ENCODE measurements at places on chromosomes 7 and 10.

GRCh38 chr10:118473305-118473960 lies 122.0 kb downstream of the PRLHR start:
- DNase-seq, result no peak

DNA sequence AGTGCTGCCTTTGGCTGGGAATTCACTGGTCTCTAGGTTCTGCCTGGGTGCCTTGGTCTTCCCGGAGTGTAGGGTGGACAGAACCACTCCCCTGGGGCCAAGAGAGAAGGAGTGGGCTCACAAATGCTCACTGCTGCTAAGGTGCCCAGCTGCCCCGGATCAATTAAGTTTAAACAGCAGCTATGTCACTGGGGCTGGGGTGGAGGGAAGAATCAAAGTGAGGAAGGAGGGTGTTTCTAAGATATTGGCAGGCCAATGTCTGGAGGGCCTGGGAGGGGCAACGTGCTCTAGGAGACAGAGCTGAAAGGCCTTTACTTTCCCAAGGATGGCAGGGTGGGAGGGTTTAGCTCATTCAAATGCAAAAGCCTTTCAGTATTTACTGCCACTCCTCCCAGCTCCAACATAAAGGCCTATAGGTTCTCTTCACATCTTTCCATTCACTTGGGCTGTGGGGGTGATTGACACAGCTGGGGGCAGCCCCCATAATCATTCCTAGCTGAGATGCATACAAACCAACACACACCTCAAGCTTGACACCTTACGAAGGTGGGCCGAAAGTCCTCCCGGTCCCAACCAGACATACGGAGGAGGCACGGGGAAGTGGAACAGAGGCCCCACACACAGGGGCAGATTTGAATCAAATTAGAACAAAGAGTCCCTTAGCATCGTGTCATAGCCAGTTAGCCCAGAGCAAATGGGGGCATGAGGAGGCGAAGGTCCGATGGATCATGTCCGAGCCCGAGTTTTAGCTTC lies 108.0 kb upstream of the EFCAB10 start:
- no peak for DNase-seq

DNA sequence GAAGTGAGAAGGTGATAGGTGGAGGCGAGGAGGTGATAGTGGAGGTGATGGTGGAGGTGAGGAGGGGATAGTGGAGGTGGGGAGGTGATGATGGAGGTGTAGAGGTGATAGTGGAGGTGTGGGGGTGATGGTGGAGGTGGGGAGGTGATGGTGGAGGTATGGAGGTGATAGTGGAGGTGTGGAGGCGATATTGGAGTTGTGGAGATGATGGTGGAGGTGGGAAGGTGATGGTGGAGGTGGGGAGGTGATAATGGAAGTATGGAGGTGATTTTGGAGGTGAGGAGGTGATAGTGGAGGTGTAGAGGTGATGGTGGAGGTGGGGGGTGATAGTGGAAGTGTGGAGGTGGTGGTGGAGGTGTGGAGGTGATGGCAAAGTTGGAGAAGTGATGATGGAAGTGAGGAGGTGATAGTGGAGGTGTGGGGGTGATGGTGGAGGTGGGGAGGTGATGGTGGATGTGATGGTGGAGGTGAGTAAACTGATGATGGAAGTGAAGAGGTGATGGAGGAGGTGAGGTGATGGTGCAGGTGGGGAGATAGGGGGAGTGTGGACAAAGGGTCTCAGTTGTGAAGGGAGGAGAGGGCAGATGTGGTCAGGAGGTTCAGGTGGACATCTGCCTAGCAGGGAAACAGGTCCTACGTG lies 36.6 kb downstream of the ADCY1 start:
- DNase-seq, result no peak

- no peak for DNase-seq
Measured at GRCh38 chr7:99258501-99258900, 14.1 kb upstream of the MYH16 start.

- no peak for DNase-seq
Measured at GRCh38 chr7:142496545-142496991, 238.7 kb upstream of the PRSS58 start.

- DNase-seq, result no peak
Measured at GRCh38 chr7:27109466-27110185, 7.1 kb upstream of the HOXA2 start.

DNA sequence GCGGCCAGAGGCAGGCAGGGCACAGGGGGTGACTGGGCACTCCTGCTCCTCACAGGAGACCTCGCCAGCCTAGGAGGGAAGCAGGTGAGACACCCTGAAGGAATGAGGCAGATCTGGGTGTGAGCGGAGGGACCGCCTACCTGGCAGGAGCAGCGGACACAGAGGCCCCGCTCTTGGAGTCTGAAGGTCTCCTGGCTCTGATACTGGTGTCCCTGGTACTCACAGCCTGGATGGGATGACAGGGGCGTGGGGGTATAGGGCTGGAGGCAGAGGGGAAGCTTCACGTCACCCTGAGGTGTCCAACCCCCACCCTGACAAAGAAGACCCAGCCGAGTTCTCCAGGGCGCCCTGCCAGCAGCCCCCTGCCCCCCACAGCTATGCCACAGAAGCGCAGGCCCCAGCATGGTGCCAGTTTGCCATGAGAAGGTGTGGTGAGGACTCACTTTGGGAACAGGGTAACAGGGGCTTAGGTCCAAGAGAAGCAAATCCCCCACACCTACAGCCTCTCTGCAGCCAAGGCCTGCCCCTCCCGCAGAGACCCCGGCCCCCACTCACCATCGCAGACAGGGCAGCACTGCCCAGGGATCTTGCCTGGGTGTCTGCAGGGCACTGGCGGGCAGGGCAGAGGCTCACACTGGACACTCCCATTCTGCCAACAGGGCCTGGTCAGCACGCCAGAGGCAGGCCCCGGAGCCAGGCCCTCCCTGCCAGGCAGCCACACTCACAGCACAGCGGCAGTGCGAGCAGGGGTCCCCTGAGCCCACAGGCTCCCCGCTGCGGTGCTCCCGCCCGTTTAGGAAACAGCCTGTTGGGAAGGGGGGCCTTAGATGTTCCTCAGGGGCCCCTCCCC lies 17.0 kb downstream of the KCP start:
- DNase-seq, result no peak

DNA sequence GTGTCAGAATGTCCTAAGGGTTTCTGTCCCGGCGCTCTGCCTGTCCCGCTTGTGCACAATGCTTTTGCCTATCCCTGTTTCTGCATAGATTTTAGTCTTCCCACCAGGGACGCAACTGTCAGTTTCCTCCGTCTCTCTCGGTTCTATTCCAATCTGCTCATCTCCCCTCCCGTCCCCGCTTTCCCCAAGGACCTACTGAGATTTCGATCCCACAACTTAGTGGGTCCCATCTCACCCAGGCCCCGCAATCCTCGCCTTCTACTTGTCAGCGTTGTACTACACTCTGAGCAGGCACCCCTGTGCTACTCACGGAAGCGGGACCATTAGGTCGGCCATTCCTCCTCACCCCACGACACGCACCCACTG lies 519 bp upstream of the ZNF655 start:
- DNase-seq, result no peak

GRCh38 chr7:117084286-117084685 lies 131.0 kb downstream of the ST7 start:
- DNase-seq, result no peak

DNA sequence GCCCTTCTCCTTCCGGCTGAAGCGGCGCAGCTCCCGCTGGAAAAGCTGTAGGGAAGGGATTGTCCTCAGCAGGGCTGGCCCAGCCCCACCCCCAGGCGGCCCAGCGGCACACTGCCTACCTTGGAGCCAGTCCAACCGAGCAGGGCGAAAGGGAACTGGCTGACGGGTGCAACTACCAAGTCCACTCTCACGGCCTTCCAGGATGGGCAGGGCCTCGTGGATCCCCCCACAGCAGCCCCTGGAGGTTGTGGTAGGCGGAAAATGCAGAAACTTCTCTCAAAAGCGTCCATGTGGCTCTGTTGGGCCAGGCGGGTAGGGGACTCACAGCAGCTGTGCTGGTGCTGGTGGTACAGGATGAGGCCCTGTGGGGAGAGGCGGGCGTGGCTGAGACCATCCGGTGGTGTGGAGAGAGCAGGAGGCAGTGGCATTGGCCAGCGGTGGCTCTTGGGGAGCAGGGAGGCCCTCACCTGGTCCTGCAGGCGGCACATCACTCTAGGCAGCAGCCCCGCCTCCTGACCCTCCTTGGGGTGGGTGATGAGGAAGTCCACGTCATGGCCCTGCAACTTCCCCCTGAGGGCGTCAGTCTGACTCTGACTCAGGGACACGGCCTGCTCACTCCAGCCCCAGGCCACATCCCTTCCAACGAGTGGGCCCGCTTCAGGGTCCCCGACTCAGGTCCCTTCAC lies 8.4 kb upstream of the PGAM2 start:
- DNase-seq, result peak; percentile 24

DNA sequence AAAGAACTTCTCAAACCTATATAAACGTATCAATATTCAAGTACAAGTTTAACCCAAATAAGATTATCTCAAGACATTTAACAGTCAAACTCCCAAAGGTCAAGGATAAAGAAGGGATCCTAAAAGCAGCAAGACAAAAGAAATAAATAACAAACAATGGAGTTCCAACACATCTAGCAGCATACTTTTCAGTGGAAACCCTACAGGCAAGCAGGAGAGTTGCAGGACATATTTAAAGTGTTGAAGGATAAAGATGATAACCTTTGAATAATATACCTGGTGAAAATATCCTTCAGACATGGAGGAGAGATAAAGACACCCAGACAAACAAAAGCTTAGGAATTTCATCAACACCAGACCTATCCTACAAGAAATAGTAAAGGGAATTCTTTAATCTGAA lies 82.8 kb downstream of the TES start:
- DNase-seq, result no peak

- DNase-seq, result no peak
Measured at GRCh38 chr7:157850481-157851444, 514.0 kb downstream of the DNAJB6 start.

GRCh38 chr7:7424151-7424873 lies 111.4 kb downstream of the COL28A1 start:
- no peak for DNase-seq

DNA sequence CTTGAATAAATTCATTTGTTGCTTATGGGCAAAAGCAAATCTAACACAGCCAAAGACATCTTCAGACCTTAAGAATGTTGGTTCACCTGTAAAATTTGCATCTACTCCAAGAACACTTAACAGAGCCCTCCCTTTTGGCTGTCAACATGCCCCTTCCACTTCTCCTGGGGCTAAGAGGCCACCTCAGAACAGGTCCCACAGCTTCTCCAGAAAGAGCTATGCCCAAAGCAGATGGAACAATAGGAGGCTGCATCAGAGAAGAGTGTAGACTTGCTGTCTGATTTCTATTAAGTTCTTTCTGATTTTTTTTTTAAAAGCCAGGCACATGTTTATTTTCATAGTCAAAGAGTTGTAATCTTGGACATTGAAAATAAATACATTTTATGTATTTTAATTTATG lies 26.1 kb upstream of the TRIL start:
- DNase-seq, result no peak

GRCh38 chr7:3482147-3482921 lies 181.3 kb downstream of the SDK1 start:
- no peak for DNase-seq

- DNase-seq, result no peak
Measured at GRCh38 chr7:50754684-50755083, 28.0 kb downstream of the GRB10 start.

GRCh38 chr10:118980870-118981269 lies 48.6 kb upstream of the NANOS1 start:
- DNase-seq, result no peak

- no peak for DNase-seq
Measured at GRCh38 chr10:48568131-48568530, 36.7 kb downstream of the ARHGAP22 start.

GRCh38 chr10:101063050-101063525 lies 1.3 kb downstream of the KAZALD1 start:
- no peak for DNase-seq

GRCh38 chr7:99452541-99452940 lies 13.4 kb downstream of the ATP5MF start:
- no peak for DNase-seq

- DNase-seq, result no peak
Measured at GRCh38 chr7:33423646-33424020, 294.3 kb downstream of the BBS9 start.

- no peak for DNase-seq
Measured at GRCh38 chr7:96538632-96539031, 171.0 kb downstream of the SEM1 start.

- peak; percentile 12 for DNase-seq
Measured at GRCh38 chr7:150378115-150378852, 846 bp upstream of the ZNF775 start.

DNA sequence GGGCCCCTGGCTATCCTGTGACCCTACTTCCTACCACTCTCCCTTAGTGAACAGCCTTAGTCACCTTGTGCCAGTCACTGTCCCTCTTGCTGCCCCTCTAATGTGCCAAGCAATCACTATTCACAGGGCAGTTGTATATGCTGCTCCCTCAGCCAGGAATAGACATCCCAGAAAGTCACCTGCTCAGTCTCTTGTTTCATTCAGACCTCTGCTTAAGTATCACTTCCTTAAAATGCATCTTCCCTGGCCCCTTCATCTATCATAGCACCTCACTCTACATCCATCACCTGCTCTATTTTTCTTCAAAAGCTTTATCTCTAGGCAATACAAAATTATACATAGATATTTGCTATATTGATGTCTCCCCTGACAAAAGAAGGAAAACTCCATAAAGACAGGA lies 328.4 kb upstream of the NFE2L3 start:
- DNase-seq, result no peak

DNA sequence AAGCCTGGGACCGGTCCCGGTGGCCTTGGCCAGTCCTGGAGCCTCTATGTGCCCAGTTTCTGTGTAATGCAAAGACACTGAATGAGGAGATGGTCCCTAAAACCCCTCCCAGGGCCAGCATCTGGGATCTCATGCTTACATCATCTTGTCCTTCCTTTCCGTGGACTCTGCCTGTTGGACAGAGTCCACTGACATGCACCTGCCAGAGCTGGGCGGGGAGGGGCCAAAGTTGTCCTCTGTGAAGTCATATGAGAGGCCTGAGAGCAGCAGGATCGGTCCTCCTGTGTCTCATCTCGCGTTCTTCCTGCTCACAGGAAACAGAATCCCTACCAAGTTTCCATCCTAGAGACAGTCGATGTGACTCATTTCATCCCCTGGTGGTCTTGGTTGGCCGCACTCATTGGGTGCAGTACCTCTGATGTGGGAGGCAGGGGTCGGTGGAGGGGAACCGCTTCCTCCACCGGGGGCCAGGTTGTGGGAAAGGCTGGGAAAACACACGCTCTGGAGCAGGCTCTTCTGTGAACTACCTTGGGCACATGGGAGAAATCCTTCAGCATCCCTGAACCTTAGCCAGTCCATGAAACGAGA lies 389.6 kb upstream of the PODXL start:
- no peak for DNase-seq

- DNase-seq, result no peak
Measured at GRCh38 chr10:100130831-100131230, 49.2 kb upstream of the CPN1 start.

GRCh38 chr10:80356989-80357850 lies 639 bp downstream of the DYDC2 start:
- DNase-seq, result no peak

DNA sequence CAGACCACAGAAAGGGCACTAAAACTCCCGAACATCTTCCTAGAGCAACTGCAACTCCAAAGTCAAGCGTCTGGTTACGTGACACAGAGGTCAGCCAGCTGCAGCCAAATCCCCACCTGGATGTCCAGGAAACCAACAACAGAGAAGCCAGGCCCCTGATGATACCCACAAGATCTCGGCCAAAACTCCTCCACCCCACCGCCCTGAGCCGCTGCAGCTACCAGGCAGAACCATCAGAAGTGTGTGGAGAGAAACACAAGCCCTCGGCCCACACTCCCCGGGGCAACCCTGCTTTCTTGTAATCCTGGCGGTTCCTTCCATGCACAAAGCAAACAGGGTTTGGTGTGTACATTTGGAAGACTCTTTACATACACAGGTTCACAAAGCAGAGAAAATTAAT lies 8.7 kb downstream of the CHST15 start:
- no peak for DNase-seq

All from stimulated activated CD8-positive, alpha-beta memory T cell treated with anti-CD3 and anti-CD28 coated beads, Interleukin-4, amount 100 ng/mL, for 1 hour (primary cell).